ENCODE measurements at places on chromosomes 11 and 22.

DNA sequence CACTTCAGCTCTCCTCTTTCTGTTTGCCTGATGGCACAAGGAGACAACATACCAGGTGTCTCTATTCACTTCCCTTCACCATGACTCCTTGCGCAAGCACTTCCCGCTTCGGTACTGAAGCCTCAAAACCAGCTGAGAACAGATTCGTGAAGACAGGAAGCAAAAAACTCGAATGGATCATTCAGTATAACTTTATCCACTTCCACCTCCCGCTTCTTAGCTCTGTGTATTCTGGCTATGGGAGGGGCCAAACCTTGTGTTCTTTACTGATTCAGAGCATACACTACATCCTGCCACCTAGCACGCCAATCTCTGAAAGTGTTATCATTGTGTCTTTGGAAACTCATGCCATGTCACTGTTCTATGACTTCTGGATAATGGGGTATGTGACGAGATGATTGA lies 62.2 kb upstream of the ADA2 start:
- DNase-seq: no peak

GRCh38 chr11:59088162-59088561 lies 2.1 kb downstream of the GLYATL1B start:
- no peak for DNase-seq

GRCh38 chr22:46829117-46829891 lies 66.9 kb downstream of the TBC1D22A start:
- no peak for DNase-seq

DNA sequence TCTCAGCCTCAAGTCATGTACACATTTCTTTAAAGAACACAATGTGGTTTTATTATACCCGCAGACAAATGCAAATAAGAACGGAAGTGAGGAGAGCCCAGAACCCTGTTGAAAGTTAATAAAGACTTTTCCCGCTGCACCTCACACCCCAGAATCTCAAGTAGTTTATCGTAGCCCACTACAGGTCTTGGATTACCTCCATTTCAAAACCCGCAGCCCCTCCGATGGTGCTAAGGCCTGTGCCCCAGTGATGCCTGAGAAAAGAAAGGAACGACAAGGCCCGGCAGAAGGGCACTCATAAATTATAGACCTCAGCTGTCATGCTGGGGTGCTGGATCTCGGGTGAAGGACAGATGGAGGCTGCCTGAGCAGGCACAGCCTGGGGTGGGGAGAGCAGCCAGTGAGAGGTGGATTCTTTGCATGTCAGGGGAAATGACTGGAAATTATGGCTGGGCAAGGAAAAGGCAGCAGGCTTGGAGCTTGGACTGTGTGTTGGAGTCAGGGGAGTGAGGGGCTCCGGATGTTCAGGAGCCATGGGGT lies 354.1 kb downstream of the NTM start:
- no peak for DNase-seq

DNA sequence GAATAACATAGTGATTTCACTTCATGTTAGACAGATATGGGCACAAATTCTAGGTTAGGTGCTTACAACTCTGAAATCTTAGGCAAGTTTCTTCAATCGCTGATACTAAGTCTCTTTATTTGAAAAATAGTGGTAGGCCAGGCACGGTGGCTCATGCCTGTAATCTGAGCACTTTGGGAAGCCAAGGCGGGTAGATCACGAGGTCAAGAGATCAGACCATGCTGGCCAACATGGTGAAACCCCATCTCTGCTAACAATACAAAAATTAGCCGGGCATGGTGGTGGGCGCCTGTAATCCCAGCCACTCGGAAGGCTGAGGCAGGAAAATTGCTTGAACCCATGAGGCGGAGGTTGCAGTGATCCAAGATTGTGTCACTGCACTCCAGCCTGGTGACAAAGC lies 729.4 kb downstream of the METTL15 start:
- DNase-seq: no peak

- no peak for DNase-seq
These were observed 23.6 kb downstream of the FLI1 start for GRCh38 chr11:128717516-128717915.

DNA sequence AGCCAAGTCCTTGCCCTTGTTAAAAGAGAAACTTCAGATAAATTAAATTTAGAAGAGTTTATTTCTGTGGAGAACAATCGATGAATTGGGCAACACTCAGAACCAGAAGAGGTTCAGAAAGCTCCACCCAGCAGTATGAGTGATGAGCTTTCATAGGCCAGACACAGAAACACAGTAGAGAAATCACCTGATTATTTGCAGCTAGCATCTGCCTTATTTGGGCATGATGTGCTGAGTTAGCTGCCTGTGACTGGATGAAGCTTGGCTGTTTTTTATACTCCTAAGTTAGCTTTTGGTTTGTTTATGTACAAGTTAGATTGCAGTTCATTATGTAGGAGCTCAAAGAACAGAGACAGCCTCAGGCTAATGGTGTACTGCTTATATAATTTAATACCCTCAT lies 269.5 kb upstream of the SESN3 start:
- DNase-seq: no peak

GRCh38 chr11:123301696-123302400 lies 106.8 kb upstream of the CLMP start:
- peak; percentile 55 for DNase-seq

GRCh38 chr11:126436209-126436755 lies 80.8 kb downstream of the ST3GAL4 start:
- DNase-seq: no peak

GRCh38 chr11:130731401-130731800 lies 184.9 kb downstream of the SNX19 start:
- no peak for DNase-seq

DNA sequence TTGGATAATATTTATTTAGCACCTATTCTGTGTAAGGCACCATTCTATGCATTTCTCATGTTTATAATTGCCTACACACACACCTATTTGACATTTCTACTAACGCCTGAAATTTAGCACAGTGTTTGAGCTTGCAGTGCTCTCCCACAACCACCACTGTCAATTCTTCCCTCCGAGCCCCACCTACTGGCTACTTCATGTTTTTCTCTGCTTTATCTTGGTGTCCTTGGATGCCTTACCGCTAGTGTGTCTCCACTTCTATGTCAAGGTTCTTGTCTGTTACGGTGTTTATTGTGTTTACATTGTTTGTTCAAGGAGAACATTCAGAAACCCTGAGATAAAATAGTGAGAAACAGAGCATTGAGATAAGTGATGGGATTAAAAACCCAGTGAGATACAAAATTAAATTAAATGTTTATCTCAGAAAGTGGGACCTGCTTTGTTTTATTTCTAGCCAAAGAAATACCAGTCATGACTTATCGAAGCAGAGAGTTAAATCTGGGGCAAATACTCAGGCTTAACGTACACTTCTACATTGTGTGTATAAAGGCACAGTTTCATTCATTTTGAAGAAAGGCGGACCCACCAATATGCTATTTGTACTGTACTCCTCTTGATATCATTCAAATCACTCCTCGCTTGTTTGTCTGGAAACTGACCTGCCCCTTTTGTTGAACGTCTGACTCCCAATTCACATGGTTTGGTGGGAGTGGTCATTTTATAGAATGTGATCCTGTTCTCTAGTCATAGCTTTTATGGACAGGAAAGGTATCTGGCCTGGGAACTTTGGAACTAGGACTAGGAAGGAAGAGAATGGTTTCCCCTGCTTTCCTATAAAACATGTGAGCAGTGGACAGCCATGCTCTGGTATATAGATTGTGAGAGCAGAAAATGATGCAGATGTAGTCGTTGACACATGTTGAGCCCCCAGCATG lies 39.2 kb upstream of the SLC36A4 start:
- DNase-seq: no peak

- no peak for DNase-seq
These were observed 2.1 kb downstream of the GAL3ST3 start for GRCh38 chr11:66046901-66047300.

DNA sequence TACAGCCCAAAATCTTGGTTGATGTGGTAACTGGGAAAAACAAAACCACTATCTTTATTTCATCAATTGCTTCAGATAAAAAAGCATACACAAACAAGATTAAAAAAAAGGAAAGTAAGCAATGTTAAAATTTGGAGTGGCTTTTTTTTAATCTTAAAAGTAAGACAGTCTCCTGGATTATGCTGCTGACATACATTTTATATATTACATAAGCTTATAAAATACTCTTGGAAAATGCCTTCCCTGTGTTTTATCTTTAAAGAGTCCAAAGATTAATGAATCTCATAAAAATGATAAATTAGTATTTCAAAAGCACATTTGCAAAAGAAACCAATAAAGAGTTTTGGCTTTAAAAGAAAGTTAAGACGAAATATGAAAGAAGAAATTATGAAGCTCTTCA lies 132.7 kb downstream of the DLG2 start:
- no peak for DNase-seq

DNA sequence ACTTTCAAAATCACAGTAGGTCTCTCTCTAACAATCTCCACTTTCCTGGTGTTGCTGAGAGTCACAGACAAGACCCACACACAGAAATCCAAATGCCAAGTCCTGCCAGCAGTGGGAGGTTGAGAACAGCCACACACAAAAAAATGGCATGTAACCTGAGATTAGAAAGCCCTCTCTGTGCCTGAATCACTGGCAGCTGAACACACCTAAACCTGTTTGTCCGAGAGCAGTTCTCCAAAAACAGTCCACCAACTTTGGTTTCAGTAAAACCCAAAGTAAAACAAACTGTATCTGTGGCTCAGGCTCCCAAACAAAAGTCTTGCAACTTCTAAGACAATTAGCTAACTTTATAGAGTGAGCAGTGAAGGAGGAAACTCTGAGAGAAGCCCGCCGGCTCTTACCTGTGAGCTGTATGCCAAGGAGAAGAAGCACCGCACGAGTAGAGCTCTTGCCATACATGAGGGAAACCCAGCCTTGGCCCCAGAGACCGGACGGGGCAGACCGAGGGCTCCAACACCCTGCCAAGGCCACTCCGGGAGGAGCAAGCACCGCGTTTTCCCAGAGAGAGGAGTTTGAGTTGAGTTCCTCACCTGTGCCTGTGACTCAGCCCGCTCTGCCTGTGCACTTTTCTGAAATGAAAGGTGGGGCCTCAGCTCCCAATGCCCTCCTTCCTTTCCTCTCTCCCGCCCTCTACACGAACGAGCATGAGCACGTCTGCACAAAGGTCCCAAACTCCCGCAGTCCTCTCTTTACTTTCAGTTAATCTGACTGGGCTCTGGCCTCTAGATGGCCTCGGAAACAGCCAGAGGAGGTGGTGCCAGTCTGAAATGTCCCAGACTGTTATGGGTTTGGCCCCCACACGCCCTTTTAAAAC lies at the start of gene MPZL2:
Gene MPZL2, minus strand, starts transcription at position 603 of the 874 bp plus-strand sequence. Its CDS starts 144 bp downstream, at position 459.
- no peak for DNase-seq

DNA sequence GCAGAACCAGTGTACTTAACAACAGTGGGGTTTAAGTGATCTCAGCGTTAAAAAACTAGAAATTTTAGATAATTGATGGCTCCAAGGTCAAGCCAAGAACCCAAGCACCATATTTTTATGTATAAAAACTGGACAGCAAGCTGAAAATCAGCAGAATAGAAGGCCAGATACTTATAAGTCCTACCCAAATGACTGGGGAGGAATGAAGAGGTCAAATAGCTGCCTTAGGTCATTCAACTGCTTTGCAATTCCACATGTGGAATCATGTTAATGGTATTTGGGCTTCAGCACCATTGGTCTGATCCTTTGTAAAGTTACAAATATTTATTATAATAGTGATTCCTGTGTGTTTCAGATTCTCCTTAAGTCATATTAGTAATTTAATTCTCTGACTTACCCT lies 108.4 kb downstream of the FAT3 start:
- DNase-seq: no peak

DNA sequence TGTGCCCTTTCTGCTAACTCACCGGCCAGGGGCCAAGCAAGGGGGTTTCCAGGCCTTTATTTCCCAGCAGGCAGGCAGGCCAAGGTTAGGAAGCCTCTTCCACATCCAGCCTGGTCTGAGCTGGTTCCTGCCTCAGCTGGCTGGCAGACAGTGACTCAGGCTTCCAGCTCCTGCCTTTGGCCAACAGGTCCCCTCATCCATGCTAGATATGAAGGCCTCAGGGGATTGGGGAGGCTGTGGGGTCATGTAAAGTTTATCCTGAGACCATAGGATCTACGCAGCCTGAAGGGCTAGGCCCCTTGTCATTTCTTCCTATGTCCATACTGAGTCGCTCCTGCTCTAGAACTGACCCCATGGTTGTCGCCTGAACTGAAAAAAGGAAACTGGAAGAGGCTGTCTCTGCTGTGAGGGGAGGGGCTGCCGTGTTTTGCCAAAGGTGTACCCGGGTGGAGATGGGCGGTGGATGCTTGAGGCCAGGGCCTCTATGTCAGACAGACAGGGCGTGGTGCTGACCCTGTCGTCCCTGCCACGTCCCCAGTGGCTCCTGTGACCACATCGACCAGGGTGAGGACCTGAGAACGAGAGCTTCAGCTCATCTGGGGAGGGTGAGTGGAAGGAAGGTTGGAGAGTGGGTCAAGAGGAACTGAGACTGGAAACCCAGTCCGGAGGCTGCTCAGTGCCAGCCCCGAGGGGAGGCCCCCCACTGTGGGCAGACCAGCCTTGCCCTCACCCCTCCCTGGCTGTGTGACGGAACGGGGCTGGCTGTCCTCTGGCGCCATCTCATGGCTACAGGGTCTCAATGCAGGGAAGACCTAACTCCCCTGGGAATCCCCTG lies 17.0 kb downstream of the P2RY6 start:
- no peak for DNase-seq

DNA sequence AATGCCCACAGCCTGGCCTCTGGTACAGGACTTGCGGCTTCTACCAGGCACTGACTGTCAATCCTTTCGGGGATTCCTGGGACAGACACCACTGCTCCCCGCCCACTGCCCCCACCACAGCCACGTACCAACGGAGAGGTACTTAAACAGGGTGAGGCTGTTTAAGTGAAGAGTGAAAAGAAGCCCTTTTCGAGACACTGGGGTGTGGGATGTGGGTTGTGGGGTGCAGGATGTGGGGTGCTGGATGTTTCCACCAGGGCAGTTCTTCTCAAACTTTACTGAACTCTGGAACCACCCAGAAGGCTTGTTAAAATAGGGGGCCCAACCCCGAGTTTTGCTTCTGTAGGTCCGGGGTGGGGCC lies 34.2 kb upstream of the PRR5 start:
- peak; percentile 43 for DNase-seq

DNA sequence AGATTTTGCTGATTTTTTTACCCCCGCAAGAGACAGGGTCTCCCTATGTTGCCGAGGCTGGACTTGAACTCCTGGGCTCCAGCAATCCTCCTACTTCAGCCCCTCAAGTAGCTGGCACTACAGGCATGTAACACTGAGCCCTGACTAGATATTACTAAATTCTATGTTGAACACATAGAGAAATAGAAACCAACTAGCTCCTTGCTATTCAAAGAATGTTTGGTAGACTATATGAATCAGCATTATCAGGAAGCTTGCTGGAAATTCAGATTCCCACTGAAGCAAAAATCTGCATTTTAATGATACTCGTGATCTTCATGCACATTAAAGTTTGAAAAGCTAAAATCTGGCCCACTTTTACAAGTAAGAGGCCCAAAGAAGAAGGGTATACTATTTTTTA lies 11.9 kb downstream of the TMEM41B start:
- no peak for DNase-seq

GRCh38 chr22:33513388-33514338 lies 406.6 kb downstream of the LARGE1 start:
- DNase-seq: no peak

DNA sequence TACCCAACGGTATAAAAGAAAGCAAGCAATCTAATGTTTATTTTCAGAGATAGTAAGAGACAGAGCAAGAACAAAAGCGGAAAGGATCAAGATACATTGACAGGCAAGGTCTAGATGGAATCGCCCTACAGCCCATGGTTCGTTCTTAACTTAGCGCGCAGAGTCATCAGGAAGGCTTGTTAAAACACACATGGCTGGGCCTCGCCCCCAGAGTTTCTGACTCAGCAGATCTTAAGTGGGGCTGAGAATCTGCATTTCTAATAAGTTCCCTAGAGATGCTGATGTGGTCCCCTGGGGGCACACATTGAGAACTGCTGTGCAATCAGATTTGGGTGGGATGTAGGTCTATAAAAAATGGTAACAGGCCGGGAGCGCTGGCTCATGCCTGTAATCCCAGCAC lies 35.8 kb upstream of the CHRM4 start:
- DNase-seq: no peak
